Glomerular endothelial cell (primary cell): ENCODE measurements at places on chromosomes 2 and 18. TPM values are rescaled to one million over a fixed set of nuclear protein-coding genes. Genes with fewer than 3 reads are reported as not detected.

The RAB6C gene
- not detected in 2 replicates for total RNA-seq

The GDF7 gene
- total RNA-seq: 0.73 and 9.5 TPM in 2 replicates

- DNase-seq: no peak
These were observed 560.2 kb upstream of the LRATD1 start for GRCh38 chr2:14072338-14072737.

DNA sequence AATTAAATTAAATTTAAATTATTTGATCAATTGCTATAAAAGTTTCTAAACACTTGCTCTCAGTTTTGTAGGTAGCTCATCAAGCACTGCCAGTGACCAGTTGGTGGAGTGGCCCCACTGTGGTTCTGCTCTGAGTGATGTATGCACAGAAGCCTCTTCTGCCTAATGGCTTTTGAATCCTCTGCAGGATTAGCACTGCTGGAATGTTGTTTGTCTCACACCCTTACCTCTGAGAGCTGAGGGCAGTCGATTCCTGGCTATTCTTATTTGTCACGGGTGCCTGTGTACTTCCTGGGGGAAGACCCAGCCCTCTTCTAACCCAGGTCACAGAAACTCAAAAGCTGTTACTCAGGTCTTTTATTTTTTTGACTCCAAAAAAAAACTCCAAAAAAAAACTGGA is 9.5 kb downstream of the CAPN14 start:
- DNase-seq: no peak

DNA sequence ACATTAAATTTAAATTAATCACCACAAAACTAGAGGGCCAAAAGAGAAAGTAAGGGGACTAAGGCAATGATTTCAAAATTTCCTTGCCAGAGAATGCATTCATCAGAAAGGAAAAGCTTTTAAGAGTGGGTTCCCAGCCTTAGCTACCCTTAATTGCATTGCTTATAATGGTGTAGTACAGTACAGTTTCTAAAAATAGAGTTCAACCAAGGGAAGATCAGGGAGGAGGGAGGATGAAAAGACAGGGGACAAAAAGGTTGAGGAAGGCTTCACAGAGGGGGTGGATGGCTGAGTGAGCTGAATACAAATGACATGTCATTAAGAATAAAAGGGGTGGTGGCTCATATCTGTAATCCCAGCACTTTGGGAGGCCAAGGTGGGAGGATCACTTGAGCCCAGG is 119.9 kb downstream of the RBMS1 start:
- no peak for DNase-seq

- DNase-seq: no peak
These were observed 18.7 kb upstream of the ELAC1 start for GRCh38 chr18:50949185-50949584.

DNA sequence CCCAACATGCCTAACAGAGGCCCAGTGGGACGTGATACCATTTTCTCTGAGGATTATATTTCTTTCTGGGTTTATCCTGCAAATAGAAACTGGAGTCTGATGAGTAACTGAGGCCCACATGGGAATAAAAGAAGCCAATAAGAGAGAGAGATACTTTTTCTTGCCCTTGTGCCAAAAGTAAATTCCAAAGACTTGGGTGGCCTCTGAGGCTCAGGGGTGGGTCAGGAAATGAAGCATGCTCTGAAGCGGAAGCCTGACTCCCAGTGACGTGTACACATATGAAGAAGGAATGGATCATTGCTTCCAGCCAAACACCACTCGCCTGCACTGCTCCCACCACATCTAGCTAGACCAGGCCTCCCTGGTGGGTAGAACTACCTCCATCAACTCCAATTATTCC is 273.6 kb upstream of the NCKAP5 start:
- DNase-seq: peak; percentile 83

- no peak for DNase-seq
These were observed 9.0 kb upstream of the EFR3B start for GRCh38 chr2:25032901-25033300.

- no peak for DNase-seq
These were observed 13.5 kb downstream of the UBR3 start for GRCh38 chr2:169840747-169841142.

DNA sequence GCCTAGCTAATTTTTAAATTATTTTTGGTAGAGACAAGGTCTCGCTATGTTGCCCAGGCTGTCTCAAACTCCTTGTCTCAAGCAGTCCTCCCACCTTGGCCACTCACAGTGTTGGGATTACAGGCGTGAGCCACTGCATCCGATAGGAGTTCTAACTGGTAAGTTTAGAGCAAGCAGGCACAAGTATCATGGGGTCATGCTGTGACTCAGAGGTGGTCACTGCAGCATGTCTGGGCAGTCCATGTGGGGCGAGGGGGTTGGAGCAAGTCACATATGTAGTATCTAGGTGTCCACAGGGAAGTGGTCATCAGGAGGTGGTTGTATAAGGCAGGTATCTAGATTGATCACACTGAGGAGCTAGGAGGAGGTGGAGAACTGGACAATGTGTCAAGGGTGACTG is 22.7 kb upstream of the STARD7 start:
- no peak for DNase-seq

DNA sequence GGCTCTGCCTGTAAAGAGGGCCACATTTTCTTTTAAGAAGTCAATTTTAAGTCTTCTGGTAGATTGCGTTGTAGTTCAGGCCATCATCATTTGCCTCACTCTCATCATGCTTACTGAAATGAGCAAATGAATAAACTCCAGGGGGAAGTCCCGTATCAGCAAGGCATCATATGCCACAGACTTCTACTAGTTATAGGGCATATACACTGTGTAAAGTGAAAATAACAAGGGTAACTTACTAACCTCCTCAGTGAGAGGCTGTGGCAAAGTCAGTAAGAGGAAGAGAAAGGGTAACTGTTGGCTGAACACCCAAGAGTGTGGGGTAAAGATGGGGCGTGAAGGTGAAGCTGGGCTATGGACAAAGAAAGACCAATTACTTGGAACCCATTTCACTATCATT is 456.2 kb downstream of the SPAG16 start:
- no peak for DNase-seq
